Activated CD4-positive, alpha-beta memory T cell treated with anti-CD3 and anti-CD28 coated beads for 36 hours (primary cell): ENCODE measurements at places on chromosomes 1 and 21.

GRCh38 chr1:246782120-246782900, 58.1 kb downstream of the SCCPDH start:
- no peaks in the 10 kb centered on the region for H3K27me3 ChIP-seq
- DNase-seq, result no peak
- H3K4me3 ChIP-seq, result no peak overlapping the region
- no peak overlapping the region for H3K27ac ChIP-seq

DNA sequence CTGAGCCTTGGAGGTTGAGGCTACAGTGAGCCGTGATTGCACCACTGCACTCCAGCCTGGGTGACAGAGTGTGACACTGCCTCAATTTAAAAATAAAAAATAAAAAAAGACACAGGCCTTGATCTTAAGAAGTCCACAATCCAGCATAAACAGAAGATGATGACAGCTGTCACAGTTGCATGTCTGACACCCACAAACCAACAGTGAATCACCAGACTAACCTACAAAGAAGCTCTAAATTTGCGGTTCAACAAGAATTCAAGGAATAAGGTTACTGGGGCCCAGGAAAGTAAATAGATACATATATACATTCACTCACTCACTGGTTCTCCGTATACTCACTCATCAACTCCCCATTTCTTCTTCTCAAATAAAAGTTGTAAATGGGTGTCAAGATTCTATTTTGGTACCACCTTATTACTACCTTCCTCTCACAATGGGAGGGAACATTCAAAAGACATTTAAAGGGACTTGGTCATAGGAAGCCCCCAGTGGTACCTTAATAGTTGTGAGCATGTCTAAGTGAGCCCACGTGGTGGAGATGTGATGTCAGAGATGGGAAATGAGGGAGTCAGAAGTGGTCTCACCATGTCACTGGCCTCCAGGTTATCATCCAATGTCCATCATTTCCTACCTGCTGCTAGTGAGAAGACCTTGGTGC, 66.9 kb upstream of the PRDX6 start:
- H3K27ac ChIP-seq, result no peak overlapping the region
- H3K27me3 ChIP-seq, result no peaks in the 10 kb centered on the region
- H3K4me3 ChIP-seq, result no peak overlapping the region
- peaks cover 26% of the 10 kb centered on the region for H3K4me1 ChIP-seq

GRCh38 chr1:45003741-45004140, 7.4 kb downstream of the HECTD3 start:
- H3K4me1 ChIP-seq, result peaks cover 8% of the 10 kb centered on the region
- H3K4me3 ChIP-seq, result no peak overlapping the region
- no peak overlapping the region for H3K27ac ChIP-seq
- H3K36me3 ChIP-seq, result peaks cover 28% of the 10 kb centered on the region

DNA sequence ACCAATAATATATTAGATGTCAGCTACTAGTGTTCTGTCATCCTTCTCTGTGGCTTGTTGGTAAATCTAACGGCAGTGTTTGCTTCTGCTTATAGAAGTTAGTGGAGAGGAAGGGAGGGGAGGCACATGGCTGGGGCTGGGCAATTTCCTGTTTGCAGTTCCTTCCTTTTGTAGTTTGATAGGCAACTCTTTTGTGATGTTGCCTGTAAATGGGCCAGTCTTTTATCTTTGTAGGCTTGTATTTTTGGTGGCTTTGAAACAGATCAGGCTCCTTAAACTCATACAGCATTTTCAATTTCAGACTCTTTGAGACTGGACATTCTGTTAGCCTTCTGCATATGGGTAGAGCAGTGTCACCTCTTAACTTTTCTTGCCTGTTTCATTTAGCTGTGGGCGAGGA, 48.1 kb downstream of the CDC14A start:
- H3K4me1 ChIP-seq, result peaks cover 83% of the 10 kb centered on the region
- peaks cover 9% of the 10 kb centered on the region for H3K36me3 ChIP-seq
- peak; percentile 67 for DNase-seq
- H3K27me3 ChIP-seq, result no peaks in the 10 kb centered on the region
- peak overlapping the region; percentile 53 for H3K4me3 ChIP-seq
- peak overlapping the region; percentile 91 for H3K27ac ChIP-seq

GRCh38 chr1:4256351-4256750, 356.3 kb upstream of the C1orf174 start:
- H3K4me3 ChIP-seq, result no peak overlapping the region
- no peak for DNase-seq
- H3K27me3 ChIP-seq, result peaks cover 9% of the 10 kb centered on the region
